ENCODE measurements at places on chromosomes 13 and 19.

DNA sequence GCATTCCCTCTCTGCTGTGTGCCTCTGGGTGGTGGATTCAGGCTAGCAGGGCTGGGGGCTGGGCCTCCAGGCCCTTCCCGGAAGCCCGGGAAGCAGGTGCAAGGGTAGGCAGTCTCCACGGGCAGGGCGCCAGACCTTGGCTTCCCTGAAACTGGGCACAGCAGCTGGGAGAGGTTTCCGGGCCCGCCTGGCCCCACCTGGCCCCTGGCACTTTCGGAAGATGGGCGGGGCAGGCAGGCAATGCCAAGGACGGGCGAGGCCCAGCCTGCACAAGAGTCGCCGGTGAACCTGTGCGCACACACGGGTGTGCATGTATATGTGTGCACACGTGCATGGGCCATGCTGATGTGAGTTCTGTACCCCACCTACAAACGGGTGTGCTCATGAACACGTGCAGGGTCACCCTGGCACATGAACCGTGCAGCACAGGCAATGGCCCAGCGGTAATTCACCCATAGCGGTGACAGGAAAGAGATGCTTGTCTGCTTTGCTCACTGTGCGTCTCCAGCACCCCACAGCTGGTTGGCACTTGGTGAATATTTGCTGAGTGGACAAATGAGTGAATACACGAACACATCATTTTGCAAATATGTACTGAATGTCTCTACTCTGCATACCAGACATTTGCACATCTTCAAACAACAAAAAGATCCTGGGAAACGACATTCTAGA is 15.3 kb downstream of the GADD45B start:
- no peak for DNase-seq

DNA sequence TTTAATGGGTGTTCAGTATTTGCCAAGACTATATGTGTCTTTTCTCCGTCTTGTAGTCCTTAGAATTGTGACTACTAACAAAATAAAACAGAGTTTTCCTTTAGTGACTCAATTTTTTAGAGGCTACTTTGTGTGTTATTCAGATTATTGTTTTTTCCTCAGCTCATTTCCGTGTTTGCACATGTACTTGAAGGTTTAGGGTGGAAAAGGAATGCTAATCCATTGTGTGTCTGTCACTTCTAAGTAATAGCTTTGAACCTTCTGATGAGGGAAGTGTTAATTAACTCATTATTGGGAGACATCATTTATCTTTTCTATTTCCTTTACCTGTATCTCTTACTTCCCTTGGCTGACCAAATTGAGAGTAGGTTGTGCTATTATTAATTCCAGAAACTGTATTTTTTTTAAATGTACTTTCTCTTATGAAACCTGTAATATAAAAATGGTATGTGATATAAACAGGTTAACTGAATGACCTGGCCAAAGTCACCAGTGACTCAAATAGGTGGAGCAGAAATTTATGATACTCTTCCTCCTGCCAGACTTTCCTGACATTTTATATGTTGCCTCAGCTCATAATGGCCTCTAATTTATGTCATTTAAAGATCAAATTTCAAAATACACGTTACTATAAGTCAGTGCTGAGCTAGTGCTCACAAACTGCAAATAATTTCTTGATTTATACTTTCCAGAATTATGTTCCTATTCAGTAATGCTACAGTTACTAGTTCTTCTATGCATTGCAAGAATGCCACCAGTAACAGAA is 88.8 kb downstream of the LMO7 start:
- DNase-seq = no peak

GRCh38 chr19:32469795-32470194 is 64.2 kb downstream of the DPY19L3 start:
- no peak for DNase-seq

DNA sequence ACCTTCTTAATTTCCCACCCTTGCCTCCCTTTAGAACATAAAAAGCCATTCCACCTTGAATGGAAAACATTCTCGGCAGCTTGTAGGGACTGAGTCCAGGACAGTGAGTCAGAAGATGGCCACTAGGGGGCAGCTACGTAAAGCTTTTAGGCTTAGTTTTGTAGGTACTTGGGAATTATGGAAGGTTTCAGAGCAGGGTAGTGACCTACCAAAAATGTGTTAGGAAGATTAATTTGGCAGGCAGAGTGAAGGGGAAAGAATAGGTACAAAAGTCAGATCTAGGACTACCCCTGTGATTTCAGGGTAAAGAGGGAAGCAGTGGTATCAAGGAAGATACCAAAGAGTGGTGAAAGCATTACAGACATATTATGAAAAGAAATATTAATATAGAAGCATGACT is 198.4 kb downstream of the NDFIP2 start:
- peak; percentile 39 for DNase-seq

DNA sequence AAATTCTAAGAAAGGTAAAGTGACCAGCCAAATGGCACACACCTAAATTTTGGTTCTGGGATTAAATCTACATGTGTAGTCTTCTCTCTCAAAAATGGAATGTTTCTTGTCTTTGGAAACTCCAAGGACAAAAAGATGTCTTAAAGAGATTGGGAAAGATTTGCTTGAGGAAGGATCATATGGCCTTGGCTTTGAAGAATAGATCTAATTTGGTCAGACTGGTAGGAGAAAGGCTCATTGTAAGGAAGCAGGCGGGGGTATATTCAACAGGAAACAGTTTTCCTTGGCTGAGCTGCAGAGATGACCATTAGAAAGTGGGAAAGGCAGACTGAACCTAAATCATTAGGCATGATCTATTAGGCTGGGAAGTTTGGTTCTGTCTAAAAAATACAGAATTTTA is 365.3 kb downstream of the DCT start:
- no peak for DNase-seq

GRCh38 chr13:88246239-88246638 is 575.1 kb downstream of the SLITRK5 start:
- no peak for DNase-seq

DNA sequence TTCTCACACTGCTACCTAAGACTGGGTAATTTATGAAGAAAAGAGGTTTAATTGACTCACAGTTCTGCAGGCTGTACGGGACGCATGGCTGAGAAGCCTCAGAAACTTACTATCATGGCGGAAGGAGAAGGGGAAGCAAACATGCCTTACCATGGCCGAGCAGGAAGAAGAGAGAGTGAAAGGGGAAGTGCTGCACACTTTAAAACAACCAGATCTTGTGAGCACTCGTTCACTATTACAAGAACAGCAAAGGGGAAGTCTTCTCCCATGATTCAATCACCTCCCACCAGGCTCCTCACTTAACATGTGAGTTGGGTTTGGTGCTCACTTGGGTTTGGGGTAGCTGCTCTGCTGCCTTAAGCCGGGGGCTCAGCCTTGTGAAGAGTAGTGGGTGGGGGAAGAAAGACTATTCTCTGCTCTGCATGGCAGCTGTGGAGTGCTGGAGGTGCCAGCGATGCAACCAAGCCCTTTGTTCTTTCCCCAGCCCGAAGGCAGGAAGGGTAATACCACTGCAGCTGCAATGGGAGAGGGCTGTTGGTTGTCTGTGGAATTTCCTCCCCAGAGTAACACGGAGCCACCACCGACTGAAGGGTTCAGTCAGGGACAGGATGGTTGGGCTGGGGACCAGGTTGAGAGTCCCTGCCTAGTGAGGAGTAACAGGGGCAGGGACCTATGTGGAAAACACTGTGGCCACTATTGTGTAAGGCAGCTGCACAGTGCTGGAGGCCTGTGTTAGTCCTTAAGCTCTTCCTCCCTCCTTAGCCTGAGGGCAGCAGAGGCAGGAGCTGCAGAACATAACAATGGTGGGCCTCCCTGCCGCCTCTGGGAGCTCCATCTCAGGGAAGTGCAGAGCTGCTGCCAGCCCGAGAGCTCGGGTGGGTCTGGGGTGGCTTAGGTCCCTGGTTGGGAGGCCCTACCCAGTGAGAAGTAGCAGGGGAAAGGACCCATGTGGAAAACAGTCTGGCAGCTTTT is 1262.5 kb downstream of the EFNB2 start:
- peak; percentile 53 for DNase-seq

- no peak for DNase-seq
Measured at GRCh38 chr13:113129921-113130750, 7.5 kb downstream of the F10 start.

- no peak for DNase-seq
Measured at GRCh38 chr19:14002571-14003250, 3.4 kb downstream of the RFX1 start.

GRCh38 chr19:44653977-44654774 is 10.5 kb downstream of the PVR start:
- peak; percentile 77 for DNase-seq

All from inflammatory macrophage treated with lipopolysaccharide for 1 hour (primary cell).